Esophagus mucosa (tissue), 1 donor: ENCODE measurements at places on chromosomes 7 and 10. TPM values are rescaled to one million over a fixed set of nuclear protein-coding genes. Genes with fewer than 3 reads are reported as not detected.

Gene GRM3
- total RNA-seq: not detected

Gene HTR7
- total RNA-seq: 0.92 TPM

Gene PRF1
- total RNA-seq: 0.28 TPM

Gene PLXDC2
- 24.3 TPM for total RNA-seq

Gene NPY
- total RNA-seq: not detected
